Right ventricle myocardium inferior (tissue), 1 donor: ENCODE measurements at places on chromosomes 3 and 15. TPM values are rescaled to one million over a fixed set of nuclear protein-coding genes. Genes with fewer than 3 reads are reported as not detected.

DNA sequence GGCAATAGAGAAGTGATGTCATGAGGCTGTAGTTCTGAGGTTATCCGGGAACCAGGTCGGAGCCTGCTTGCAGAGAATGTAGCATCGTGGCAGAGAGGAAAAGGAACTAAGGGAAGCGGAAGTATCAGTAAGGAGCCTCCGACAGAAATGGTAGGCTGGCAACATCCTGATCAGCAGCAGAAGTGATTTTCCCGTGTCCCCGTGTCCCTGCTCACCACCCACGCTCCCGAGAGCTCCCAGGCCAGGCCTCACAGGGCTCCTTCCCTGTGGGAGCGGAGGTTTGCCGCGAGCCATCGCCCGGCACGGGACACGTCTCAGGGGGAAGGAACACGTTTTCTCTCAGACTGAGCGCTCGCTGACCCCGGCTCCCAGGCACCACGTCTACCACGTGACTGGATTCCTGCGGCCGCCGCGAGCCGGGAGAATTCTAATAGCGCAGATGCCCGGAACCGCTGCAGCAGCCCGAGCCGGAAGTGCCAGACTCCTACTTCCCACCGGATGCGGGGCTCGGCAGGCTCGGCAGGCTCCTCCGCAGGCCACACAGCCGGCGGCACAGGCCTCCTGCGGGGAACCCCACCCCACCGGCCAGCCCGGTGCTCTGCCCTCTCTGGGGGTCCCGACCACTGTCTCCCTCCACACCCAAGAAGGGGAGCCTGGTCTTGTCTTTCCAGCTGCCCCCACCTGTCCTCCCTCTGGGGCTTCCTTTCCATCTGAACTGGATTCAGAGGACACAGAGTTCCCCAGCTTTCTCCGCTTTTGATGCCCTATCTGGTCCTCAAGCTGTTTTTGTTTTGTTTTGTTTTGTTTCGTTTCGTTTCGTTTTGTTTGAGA lies 99.3 kb downstream of the BDH1 start:
- DNase-seq: peak; percentile 91

DNA sequence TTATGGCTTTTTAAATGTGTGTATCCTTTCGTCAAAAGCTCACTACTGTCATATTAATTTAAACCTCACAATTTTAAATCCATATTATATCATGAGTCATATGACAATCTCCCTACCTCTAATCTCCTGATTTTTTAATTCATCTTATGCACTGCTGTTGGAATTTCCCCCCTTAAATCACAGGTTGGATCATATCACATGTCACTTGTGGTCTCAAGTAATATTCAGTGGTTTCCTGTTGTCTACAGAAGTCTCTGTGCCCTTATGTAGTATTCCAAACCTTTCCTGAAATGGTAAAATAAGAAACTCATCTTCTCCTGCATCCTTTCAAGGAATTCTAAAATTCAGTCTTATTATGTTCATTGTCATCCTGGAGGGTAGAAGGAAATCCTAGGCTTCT lies 116.0 kb upstream of the CBLB start:
- no peak for DNase-seq

- no peak for DNase-seq
Observed at GRCh38 chr3:119659606-119660291, 640 bp downstream of the POPDC2 start.

- DNase-seq: no peak
Observed at GRCh38 chr15:48631176-48631770, 14.2 kb downstream of the FBN1 start.

DNA sequence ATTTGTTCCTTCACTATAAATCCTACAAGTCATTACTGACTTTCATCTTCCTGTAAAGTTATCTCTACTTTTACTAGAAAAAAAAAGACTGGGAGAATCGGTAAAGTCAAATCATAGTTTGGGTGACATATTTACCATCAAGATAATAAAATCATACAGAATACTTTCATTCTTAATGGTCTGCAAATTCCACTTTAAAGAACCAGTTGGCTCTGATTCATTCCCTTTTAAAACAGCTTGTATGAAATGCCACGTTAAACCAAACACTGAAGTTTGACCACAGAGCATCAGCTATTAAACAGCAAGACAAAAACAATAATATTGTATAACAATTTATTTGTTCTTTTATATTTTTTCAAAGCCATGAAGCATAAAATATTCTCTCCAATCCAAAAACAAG lies 100.7 kb downstream of the FBN1 start:
- no peak for DNase-seq

DNA sequence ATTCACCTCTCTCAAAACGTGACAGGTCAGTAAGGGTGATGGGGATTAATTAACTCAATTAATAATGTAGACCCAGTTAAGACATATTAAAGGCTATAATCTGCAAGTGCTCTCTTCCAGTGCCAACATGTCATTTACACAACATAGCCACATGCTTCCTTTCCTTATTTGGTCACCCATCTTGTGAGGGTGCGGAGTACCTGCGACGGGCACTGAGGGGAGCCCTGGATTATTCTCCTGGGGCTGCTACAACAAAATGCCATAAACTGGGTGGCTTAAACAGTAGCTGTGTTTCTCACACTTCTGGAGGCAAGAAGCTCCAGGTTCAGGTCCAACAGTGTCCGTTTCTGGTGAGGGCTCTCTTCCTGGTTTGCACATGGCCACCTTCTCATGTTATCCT lies 157.4 kb upstream of the LRTM1 start:
- DNase-seq: no peak

GRCh38 chr3:116770815-116771450 lies 61.4 kb downstream of the TUSC7 start:
- DNase-seq: no peak

GRCh38 chr3:4757575-4758248 lies 221.5 kb upstream of the BHLHE40 start:
- no peak for DNase-seq

DNA sequence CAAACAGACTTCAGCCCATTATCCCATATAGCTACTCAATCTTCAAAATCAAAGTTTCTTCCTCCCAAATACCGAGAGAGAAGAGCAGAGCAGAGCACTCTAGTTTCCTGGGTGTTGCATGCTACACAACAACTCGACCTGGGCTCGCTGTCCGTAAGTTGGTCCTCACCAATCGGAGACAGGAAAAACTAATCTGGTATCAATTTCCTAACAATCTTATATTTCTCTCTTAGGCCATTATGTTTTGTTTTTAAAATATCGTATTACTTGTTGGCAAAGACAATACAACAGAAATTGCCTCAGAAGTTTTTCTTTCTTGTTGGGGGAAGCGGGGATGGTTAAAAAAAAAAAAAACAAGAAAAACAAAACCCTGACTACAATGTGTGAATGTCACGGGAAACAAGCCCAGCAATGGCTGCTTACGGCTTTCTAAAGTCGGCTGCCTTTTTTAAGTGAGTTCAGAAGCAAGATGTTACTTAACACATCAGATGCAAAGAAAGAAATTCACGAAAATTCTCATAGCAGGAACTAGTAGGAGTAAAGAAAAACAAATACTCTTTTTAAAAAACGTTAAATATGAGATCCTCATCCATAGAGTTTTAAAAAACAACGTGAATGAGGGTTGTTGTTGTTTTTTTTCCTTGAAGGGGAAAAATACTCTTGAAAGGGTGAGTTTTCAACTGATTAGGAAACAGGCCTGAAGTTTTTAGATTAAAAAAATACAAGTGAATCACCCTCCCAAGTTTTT lies 1.9 kb downstream of the VGLL4 start:
- DNase-seq: no peak

DNA sequence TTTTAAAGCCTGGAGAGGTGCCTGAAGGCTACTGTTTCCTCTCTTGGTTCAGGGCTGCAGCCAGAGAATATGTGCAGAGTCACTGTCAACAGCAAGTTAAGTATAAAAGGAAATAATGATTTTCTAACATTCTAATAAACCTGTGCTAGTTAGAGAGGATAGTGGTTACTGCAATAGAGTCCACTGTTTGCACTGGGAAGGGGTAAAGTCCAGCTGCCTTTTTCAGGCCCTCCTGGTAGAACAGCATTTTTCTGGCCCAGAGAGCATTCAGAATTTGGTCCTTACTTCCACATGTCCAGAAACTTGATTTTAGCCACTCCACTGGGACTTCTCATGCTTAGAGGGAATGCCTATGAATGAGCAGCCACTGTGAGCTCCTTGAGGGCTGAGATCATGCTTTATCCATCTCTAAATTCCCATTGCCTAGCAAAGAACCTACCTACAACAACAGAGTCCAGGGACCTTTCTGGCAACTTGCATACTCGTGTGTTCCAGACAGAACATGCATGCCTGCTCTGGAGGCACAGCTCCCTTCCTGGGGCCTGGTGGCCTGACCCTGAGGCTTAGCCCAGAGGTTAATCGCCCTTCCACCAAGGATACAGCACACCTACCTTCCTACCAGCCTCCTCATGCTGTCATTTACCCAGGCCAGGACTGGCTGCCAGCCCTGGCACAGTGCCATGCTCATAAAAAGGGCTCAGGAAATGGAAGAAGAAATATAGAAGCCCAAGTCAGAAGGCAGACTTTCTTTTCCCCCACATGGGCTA lies 50.3 kb upstream of the ATP13A3 start:
- DNase-seq: no peak

- no peak for DNase-seq
Observed at GRCh38 chr15:25062551-25063430, 108.0 kb downstream of the SNRPN start.

DNA sequence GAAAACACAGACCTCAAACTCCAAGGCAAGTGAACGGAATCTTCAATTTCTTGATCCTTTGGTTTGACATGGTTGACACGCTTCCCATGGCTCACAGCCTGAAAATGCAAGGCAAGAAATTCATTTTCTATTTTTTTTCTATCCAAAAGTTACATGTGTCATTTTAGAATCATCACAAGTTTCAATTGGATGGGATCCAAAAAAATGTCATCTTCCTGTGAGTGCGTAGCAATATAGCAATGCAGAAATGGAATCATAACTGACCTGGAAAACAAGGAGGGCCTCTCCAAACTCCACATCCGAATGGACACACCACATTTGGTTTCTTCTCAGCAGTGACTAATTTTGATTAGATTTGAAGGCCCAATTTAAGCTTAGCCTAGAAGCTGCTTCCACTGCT lies 175.8 kb upstream of the ATP11B start:
- no peak for DNase-seq

- DNase-seq: peak; percentile 41
Observed at GRCh38 chr3:10328460-10329071, 7.7 kb upstream of the SEC13 start.

DNA sequence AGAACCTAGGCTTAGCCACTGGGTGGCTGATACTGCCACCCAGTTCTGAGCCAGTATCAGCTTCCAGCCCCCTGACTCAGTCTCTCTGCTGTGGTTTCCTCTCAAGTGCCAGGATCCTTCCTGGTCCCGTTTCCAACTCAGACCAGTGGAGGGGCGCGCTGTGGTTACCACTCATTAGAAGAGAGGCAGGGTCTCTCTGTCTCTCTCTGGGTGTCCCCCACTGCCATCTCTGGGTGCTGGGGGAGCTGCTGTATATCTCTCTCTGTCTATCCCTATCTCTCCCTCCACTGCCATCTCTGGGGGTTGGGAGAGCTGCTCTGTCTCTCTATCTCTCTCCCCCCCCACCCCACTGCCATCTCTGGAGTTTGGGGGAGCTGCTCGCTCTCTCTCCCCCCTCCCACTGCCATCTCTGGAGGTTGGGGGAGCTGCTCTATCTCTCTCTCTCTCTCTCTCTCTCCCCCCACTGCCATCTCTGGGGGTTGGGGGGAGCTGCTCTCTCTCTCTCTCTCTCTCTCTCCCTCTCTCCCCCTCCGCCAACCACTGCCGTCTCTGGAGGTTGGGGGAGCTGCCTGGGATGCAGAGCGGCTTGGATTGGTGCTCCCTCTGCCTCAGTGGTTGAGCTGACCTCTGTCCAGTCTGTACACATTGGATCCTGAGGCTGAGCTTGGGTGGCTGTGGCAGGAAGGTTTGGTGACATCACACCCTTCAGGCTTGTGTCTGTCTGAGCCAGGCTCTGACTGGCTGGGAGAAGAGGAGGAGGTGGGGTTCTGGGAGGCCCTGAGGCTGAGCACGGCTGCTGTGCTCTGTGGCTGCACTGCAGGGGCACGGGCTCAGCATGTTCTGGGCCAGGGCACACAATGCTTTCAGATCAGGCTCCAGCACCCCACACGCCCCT lies 98.9 kb downstream of the APBA2 start:
- no peak for DNase-seq

GRCh38 chr3:156334841-156335545 lies 214.6 kb downstream of the KCNAB1 start:
- no peak for DNase-seq

- no peak for DNase-seq
Observed at GRCh38 chr15:73745073-73745472, 8.1 kb downstream of the INSYN1 start.

GRCh38 chr3:12992629-12993516 lies 80.4 kb downstream of the IQSEC1 start:
- no peak for DNase-seq

DNA sequence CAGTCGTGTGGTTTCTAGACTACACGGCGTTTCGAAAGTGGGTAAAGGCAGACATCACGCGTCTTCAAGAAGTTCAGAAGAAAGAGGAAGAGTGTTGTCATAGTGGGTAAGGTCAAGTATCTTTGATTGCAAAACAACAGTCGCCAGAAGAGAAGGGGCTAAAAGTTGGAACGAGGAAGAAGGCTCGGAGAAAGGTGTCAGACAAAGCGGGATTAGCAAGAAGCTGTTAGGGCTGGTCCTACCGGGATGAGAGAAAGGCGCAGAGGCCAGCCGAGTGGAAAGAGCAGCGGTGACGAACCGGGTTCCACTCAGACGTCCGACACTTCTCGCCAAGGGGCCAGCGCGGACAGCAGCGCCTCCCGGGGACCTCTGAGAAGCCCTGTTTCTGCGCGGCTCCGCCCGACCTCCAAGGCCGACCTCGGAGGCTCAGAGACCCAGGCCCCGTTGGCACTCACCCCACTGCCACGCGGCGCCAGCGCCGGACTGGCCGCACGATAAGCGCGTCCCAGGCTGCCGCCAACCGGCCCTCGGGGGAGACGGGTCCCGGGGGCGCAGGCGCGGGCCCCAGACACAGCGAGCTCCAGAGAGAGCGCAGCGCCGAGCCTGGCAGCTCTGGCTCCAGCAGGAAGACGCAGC lies 436 bp downstream of the ADPGK start:
- no peak for DNase-seq

- DNase-seq: no peak
Observed at GRCh38 chr15:68379058-68379758, 52.8 kb downstream of the ITGA11 start.

GRCh38 chr3:27677565-27677964 lies 44.6 kb downstream of the EOMES start:
- no peak for DNase-seq

- DNase-seq: no peak
Observed at GRCh38 chr15:59165726-59166125, 40.9 kb upstream of the LDHAL6B start.

Gene NMNAT3
- total RNA-seq: 11.0 TPM

Gene GPR160
- 1.2 TPM for total RNA-seq

Gene COL8A1
- 14.1 TPM for total RNA-seq

Gene TEX55
- not detected for total RNA-seq

Gene CCRL2
- total RNA-seq: 1.2 TPM

Gene CPA3
- total RNA-seq: 3.3 TPM

Gene PDIA3
- total RNA-seq: 166 TPM

Gene VPS33B
- total RNA-seq: 4.2 TPM

Gene FBN1
- total RNA-seq: 41.0 TPM

Gene HRG
- not detected for total RNA-seq

Gene DIPK2A
- total RNA-seq: 9.0 TPM

Gene CD47
- total RNA-seq: 44.2 TPM

Gene DPPA2
- total RNA-seq: not detected
